ENCODE measurements at places on chromosomes 1 and 21. TPM values are rescaled to one million over a fixed set of nuclear protein-coding genes. Genes with fewer than 3 reads are reported as not detected.

GRCh38 chr1:244050014-244050834, 859 bp upstream of the ZBTB18 start:
- DNase-seq, result no peak

GRCh38 chr1:161069731-161070270, at the start of gene ARHGAP30:
TSS of gene ARHGAP30 (minus strand) at chr1:161069891. CDS start at chr1:161069624, 267 bp downstream.
- DNase-seq, result no peak

DNA sequence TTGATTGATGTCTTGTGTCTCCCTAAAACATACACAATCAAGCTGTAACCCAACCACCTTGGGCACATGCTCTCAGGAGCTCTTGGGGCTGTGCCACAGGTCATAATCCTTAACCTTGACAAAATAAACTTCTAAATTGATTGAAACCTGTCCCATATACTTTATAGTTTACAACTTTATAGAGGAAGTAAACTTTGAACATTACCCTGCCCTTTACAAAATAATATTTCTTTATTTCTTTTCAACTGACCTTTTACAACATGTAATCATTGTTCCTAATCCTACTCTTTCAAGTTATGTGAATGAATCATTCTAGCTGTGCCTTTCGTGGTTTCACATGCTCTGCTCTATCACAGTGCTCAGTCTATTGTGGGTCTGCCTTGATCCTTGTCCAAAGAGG, 118.3 kb upstream of the ATP1A1 start:
- DNase-seq, result peak; percentile 38

- DNase-seq, result peak; percentile 54
Measured at GRCh38 chr1:116769561-116769977, 15.3 kb downstream of the CD2 start.

GPATCH2 gene
- 33.3 TPM for total RNA-seq

DNA sequence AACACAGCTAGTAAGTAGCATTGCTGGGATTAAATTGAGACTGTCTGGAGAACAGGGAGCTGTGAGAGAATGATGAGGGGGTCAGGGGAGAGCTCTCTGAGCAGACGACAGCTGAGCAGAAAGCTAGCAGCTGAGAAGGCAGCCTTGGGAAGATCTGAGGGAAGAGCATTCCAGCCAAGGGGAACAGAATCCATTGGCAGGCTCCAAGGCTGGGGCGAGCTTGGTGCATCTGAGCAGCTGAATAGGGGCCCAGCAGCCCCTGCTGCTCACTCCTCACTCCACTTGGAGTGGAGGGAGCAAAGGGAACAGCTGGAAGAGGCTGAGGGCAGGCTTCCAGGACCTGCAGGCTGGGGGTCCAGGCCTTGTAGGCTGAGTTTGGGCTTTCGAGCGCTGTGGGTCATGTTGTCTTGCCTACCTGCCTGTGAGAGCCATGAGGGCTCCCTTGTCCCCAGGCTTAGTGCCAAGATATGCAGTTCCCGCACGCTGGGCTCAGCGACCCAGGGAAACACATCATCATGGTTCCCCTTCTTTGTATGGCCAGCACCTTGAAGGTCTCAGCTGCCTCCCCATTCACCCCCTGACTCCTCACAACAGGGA, 10.5 kb downstream of the ACOT11 start:
- DNase-seq, result no peak

DNA sequence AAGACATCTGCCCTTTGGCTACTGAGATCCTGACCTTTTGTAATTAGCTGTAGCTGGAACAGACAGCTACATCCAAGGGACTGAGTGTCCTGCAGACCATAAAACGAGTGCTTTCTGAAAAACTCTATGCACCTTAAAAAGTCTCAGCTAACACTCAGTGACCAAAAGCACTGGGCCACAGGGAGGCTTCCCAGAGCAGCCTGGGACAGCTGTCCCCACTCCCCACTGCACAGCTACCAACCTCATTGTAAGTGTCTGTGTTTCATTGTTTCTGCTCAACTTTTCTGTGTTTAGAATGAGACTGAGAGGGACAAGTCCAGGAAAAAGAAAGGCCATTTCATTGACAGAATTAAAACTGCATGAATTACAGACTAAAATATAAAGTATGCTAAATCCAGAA, 80.7 kb downstream of the SMYD2 start:
- no peak for DNase-seq

TSPAN1 gene
- 49.4 TPM for total RNA-seq

GRCh38 chr21:41402796-41403195, 23.2 kb upstream of the MX1 start:
- DNase-seq, result no peak

DNA sequence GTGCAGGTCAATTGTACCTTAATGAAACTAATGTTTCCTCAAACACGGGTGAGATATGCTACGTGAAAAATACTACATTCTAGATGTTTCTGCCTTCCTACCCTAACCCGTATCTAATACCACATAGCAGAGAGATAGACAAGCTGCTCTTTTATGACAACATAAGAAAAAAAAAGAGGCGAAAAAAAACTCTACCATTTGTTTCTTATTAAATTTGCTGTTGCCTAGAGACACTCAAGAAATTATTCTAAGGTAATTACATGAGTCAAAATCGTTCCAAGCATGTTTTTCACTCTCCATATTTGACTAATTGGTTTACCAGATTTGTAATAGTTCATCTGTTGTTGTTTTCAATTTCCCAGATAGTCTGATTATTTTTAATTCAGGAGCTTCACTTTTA, 27.4 kb downstream of the PALMD start:
- no peak for DNase-seq

ODF2L gene
- total RNA-seq, result 13.4 TPM

- no peak for DNase-seq
Measured at GRCh38 chr1:244138399-244138798, 87.3 kb downstream of the ZBTB18 start.

GRCh38 chr21:42478504-42478903, 17.5 kb downstream of the RSPH1 start:
- DNase-seq, result no peak

UTS2 gene
- 0.26 TPM for total RNA-seq

DNA sequence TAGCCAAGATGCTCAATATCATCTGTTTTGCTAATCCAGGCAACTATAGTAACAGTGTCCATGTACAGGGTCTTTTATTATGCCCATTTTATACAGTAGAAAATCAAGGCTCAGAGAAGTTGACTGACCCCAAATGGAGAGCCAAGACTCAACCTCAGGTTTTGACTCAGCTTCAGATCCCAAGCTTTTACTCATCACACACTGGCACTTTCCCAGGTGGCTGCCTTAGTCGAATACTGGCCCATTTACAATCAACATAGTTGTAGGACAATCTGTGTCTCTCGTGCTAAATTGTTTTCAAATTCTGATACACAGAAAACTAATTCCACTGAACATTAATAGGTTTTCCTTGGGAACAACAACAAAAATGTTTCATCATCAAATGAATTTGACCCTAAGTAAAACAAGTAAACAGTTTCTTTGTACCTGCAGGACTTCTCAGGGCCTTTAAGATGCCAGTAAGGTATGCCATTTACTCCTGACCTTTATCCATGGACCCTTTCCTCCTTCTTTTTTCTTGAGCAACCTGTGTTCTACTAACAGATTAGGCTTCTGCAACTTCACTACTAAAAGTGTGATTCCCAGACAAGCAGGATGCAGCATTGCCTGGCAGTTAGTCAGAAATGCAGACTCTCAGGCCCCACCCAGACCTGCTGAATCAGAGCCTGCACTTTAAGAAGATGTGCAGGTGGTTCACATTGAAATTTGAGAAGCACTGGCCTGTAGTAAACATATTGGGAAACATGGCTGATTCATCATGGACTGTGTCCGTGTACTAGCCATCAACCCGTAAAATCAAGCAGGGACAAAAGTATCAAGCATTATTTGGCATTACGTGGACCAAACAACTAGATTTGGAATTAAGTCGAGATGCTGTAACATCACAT, 128.8 kb downstream of the RRAGC start:
- DNase-seq, result peak; percentile 99

DNA sequence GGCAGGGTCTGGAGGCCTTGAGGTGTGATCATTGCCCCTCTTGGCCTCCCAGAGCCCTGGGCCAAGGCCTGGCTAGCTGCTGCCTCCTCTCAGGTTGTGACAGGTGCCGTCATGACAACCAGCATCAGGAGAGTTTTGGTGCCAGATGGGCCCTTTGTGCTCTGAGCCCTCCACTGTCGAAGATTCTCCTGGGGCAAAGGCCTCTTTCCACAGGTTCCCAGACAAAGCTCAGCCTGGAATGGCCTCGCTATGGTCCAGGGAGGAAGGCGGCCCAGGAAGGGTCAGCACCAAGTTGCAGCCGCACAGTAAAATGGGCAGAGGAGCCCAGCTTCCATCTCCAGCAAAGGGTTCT, 78.4 kb downstream of the ALPL start:
- no peak for DNase-seq

LRRC47 gene
- total RNA-seq, result 35.6 TPM

DNA sequence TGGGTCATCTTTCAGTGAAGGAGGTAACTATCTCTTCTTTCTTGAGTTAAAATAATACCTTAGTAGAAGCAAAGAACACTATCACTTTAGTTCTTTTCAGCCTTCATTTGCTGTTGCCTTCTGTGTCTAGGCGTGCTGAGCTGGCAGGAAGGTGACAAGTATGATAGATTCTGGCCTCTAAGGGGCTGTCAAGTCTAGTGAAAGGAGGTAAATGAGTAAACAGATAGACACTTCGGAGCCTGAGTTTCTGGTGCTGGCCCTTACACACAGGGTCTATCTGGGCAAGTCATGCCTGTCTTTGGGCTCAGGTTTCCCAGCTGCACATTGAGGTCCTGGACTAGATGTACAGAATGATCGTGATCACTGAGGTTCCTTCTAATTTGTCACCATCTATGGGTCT, 89.3 kb downstream of the ROR1 start:
- DNase-seq, result no peak

GRCh38 chr1:24969596-24970398, 39.7 kb upstream of the RUNX3 start:
- DNase-seq, result no peak

- DNase-seq, result no peak
Measured at GRCh38 chr21:35325953-35326352, 276.9 kb upstream of the RUNX1 start.

GRCh38 chr1:97693601-97694000, 227.2 kb downstream of the DPYD start:
- no peak for DNase-seq

IGFN1 gene
- 0.26 TPM for total RNA-seq

EPHA8 gene
- total RNA-seq, result not detected

DNA sequence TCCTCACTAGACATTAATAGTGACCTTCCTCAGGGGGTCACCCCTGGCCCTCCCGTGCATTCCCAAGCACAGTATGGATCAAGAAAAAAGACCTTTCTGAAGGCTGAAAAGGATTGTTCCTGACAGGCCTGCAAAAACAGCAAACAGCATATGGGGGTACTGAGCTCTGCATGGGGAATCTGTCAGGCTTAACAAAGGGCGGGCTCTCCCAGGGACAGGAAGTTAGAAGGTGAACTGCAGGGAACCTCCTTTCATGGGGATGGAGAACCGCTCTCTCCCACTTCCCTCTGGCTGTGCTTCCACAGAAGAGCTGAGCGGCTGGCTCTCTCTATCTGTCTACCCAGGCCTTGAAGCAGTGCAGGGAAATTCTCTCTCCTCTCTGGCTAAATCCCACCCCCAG, 91.7 kb downstream of the DTL start:
- DNase-seq, result no peak

DNA sequence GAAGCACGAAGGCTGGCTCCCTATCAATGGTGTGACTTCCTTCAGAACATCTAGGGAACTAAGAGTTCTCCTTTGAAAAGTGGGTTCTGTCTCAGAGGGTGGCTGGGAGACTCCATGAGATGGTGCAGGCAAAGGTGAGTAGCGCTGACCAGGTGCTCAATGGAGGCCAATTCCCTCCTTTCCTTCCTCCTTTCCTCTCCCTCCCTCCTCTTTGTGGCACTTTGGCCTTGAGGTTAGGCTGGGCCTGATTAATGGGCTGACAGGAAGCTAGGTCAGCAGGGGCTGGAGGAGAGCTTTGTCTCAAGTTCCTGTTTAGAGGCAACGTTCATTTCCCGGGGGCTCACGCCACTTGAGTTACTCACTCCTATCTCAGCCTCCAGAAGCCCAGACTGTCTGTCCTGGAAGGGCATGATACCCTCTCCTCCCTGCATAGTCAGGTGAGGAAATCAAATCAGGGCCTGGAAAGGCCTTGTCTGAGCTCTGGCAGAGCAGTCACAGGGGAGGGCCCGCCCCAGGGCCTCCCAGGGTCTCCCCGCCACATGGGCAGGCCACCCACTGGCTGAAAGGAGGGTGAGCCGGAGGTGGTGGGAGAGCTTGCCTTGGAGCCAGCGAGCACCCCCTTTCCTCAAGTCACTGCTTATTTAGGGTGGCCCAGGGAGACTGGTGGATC, 58.4 kb upstream of the SSBP3 start:
- no peak for DNase-seq

DNA sequence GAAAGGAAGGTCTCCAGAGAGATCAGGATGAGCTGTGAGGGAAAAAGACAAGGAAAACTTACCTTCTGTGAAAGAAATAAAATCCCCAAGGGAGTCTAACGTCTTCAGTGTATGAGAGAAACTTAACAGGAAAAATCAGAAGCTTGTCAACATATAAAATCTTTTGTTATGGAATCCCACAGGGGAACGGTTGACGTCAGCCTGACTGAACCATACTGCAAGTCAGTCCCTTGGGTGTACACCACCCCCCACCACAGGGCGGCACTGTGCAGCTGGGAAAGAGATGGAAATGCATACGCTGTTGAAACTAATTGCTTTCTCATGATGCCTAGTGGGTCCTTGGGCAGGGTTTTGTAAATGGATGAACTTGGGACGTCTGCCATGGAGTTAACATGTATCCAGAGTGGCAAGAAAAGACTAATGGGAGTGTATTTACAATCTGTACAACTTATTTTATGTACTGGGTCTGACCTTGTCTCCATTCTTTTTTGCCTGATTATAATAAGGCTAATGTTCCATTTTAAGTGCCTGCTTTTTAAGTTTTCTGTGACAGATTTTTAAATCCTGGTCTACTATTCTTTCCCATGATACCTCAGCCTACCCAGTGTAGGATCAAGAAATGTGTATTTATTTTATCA, 22.7 kb downstream of the UTP25 start:
- peak; percentile 56 for DNase-seq

GRCh38 chr1:190328361-190328760, 149.3 kb downstream of the BRINP3 start:
- DNase-seq, result peak; percentile 10

DNA sequence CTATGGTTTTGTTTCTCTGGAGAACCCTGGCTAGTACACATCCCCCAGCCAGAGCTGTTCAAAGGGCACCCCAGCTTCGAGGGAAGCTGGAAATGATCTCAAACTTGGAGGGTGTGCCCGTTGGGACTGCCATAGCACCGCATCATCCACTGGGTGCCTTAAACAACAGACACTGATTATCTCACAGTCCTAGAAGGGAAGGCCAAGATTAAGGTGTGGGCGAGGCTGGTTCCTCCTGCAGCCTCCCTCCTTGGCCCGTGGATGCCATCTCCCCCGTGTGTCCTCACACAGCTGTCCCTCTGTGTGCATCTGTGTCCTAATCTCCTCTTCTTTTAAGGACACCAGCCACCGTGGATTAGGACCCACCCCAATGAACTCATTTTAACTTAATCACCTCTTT, 4.2 kb upstream of the IBA57 start:
- DNase-seq, result peak; percentile 59

BARHL2 gene
- total RNA-seq, result not detected

NPL gene
- 2.4 TPM for total RNA-seq

NFASC gene
- total RNA-seq, result 0.53 TPM

- DNase-seq, result no peak
Measured at GRCh38 chr1:234302354-234302962, 70.8 kb upstream of the COA6 start.

NUP210L gene
- total RNA-seq, result under 0.01 TPM

All from bronchial epithelial cell (primary cell).